Stimulated activated CD8-positive, alpha-beta memory T cell treated with anti-CD3 and anti-CD28 coated beads, Interleukin-2, amount 100 ng/mL, for 1 hour (primary cell): ENCODE measurements at places on chromosomes 11 and 22.
A peak's percentile ranks its signal among the peaks of the same experiment; 100 is the strongest.

GRCh38 chr11:70432065-70432464, 33.7 kb downstream of the CTTN start:
- DNase-seq = no peak

DNA sequence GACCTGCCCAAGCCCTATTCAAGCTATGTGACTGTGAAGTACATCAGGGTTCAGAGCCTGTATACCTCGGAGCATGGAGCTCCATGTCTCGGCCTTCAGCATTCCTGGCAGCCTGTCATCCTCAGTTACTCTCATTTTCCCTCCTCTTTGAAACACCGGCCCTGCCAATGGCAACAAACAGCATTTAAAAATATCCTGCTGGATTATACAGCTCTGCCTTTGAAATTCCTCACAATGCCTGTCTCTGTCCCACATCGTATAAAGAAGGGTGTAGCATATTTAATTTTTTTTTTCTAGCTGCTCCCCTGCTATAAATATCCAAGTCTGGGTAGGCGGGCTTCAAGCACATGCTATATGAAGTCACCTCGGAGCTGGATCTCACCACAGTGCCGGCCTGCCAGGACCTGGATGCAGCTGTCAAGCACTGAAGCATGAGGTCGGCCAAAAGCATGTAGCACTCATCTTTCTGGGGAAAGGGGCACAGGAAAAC, 11.8 kb downstream of the ABTB2 start:
- no peak for DNase-seq

DNA sequence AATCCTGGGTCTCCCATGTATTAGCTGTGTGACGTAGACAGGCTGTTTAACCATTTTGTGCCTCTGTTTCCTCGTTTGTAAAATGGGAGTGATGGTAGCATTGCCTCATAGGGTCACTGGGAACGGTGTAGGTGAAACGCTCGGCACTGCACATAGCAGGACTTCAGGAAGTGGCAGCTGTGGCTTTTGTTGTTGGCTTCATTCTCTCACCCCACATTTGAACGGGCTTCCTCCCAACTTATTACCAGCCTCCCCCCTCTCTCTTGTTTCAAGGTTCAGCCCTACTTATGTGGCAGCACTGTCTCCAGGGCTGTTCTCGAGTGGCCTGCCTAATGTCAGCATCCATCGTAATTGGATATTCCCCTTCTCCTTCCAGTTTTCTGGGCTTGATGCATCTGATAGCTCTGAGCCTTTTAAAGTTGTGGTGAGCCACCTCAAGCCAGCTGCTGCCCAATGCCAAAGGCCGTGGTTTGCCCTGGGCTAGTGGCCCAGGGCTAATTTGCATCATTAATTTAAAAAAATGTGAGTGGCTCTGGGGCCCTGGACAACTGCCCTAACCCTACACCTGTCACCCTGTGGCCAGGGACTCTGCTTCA, 217.8 kb upstream of the TBCEL start:
- no peak for DNase-seq

DNA sequence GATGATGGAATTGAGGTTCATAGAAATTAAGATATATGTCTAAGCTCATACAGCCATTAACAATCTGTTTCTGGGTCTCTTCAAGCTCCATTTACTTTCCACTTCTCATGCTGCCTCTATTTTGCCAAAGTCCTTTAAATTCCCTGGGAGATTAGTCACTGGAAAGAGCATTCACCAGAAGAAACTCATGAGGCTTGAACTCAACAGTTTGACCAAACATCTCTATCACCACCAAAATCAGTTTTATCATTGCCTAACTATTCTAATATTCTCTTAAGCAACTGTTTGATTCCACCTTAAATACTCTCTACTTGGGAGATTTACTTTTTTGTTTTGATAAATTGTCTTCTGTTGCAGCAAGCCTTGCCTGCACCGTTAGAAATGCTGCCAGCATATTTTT, 881.3 kb downstream of the KCNA4 start:
- DNase-seq = no peak

DNA sequence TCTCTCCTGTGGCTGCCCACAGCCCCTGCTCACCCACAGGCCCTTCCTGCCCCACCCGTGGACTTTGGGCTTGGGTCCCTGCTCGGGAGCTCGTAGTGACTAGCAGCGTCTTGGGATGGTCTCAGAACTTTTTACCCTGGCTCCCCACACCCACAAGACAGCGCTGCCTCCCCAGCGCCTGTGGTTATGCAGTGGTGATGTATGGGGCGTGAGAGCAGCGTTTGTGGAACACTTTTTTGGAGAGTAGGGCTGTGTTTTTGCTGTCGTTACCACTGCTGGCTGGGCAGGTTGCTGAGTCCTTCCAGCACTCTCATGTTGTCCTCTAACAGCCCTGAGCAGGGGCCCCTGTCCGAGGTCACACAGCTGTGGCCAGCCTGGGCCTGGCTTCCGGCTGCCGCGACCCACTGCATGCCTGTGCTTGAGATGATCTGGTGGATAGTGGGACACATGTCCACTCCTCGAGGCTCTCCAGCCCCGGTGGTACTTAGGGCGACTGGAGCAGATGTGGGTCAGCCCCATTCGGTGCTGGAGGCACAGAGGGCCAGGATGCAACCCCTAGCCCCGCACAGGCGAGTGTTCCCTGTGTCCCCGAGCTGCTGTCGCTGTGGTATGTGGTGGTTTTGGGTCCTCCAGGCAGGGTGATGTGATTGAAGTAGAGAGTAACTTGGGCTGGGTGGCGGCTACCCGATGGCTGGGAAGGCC, 7.1 kb upstream of the GRAMD4 start:
- DNase-seq = peak; percentile 23

DNA sequence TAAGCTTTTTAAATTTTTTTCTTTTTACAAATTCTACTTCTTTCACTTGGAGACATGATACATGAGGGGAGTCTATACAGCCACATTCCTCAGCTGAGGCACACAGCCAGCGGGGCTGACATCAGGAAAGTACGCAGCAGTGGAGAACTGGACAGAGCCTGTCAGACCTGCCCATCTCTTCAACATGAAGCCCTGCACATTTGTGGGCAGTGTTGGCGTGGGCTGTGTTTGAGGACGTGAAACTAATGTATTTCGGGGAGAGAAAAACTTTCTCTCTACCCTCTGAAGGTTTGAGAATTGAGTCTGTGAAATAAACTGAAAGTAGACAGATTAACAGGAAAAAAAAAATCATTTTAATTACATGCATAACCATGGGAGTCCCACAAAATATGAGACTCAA, 84.8 kb upstream of the HTATIP2 start:
- no peak for DNase-seq

DNA sequence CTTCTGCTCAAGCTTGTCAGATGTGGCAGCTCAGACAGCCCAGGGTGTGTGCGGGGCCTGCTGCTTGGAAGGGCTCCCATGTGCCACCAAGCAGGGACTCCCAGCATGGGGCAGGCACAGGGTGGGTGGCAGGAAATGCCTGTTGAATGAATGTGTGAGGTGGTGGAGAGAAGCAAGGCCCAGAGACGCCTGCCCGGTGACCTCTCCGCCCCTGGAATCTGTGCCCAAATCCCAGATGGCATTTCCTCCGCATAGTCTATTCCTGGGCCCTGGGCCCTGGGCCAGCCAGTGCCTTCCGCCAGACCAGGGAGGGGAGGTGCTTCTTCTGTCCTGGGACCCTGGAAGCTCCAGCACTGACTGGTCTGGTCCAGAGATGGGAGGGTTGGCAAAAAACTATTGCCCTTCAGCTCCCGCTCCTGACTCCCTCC, 3.7 kb downstream of the CST6 start:
- no peak for DNase-seq
